Fibroblast of villous mesenchyme (primary cell): ENCODE measurements at places on chromosomes 1 and 21. TPM values are rescaled to one million over a fixed set of nuclear protein-coding genes. Genes with fewer than 3 reads are reported as not detected.

DNTTIP2 gene
- 25.1 and 31.5 TPM in 2 replicates for total RNA-seq

GPX7 gene
- total RNA-seq: 52.8 and 64.8 TPM in 2 replicates

KIF21B gene
- under 0.01 and 0.32 TPM in 2 replicates for total RNA-seq

PTAFR gene
- total RNA-seq: under 0.01 TPM in 2 replicates

PTPN7 gene
- not detected in 2 replicates for total RNA-seq

USP21 gene
- 8.1 and 8.6 TPM in 2 replicates for total RNA-seq

PTGER3 gene
- total RNA-seq: 0.86 and 0.97 TPM in 2 replicates
